H9 (cell line): ENCODE measurements at places on chromosomes 3 and 15. TPM values are rescaled to one million over a fixed set of nuclear protein-coding genes. Genes with fewer than 3 reads are reported as not detected.

GRCh38 chr15:93517176-93517575 is 428.2 kb upstream of the RGMA start:
- H3K36me3 ChIP-seq: no peaks in the 10 kb centered on the region
- DNase-seq: no peak
- H3K27me3 ChIP-seq: no peaks in the 10 kb centered on the region
- no peak overlapping the region for H3K27ac ChIP-seq
- H3K4me3 ChIP-seq: no peak overlapping the region
- peaks cover 2% of the 10 kb centered on the region; the same call in 1 of the 2 replicates for H3K4me1 ChIP-seq

DNA sequence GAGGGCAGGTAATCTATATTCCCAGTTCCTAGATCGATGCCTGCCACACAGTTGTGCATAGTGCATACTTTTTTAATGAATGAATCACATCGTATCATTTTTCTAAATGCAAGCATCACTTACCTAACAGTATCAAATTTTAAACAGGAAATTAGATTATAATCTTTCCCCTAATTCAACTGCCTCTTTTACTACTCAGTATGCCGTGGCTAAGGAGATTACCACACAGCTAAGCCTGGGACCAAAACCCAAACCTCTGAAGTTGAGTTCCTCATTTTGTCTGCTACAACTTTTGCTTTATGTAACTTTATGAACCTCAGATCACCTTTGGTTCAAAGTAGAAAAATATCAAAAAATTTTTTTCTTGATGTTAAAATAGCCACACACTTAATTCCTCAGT is 53.2 kb upstream of the FNDC3B start:
- H3K4me3 ChIP-seq: no peak overlapping the region
- H3K36me3 ChIP-seq: no peaks in the 10 kb centered on the region
- H3K4me1 ChIP-seq: no peaks in the 10 kb centered on the region

Gene CEP19
- total RNA-seq: 1.2 and 1.3 TPM in 2 replicates

GRCh38 chr3:52525680-52526561 is 7.7 kb downstream of the NT5DC2 start:
- H3K27ac ChIP-seq: no peak overlapping the region
- no peak for DNase-seq
- H3K4me3 ChIP-seq: no peak overlapping the region
- no peaks in the 10 kb centered on the region for H3K27me3 ChIP-seq
- no peaks in the 10 kb centered on the region for H3K4me1 ChIP-seq
- peaks cover 64% of the 10 kb centered on the region for H3K36me3 ChIP-seq
